Ovary (tissue), 10 donors: ENCODE measurements at places on chromosomes 5 and 9. TPM values are rescaled to one million over a fixed set of nuclear protein-coding genes. Genes with fewer than 3 reads are reported as not detected.

FGF10 gene
- 15.8 TPM for total RNA-seq

SLC45A2 gene
- total RNA-seq, result not detected

TMEM215 gene
- total RNA-seq, result 0.24 TPM

DNA sequence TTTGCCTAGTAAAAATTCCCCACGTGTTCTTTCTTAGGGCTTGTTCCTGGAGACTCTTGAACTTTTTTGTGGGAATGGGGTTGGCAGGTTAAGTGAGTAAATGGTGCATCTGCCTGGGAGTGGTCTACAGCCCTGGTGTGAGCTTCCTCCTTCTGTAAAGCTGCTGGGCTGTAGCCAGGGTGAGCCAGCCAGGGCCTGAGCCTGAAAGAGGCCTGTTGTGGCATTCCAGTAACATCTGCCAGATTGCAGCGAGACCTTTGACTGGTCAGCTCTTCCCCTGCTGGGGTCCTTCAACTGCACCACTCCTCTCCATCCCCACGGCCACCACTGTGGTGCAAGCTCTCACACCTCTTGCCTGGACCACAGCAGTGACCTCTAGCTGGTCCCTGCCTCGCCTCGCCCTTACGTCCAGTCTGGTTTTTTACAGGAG is 47.5 kb downstream of the SLC22A5 start:
- H3K36me3 ChIP-seq, result no peaks in the 10 kb centered on the region
- H3K27ac ChIP-seq, result no peak overlapping the region
- peaks cover 15% of the 10 kb centered on the region for H3K4me1 ChIP-seq
- no peaks in the 10 kb centered on the region for H3K27me3 ChIP-seq
- DNase-seq, result no peak

GRCh38 chr9:5481322-5482040 is 28.9 kb upstream of the PDCD1LG2 start:
- no peaks in the 10 kb centered on the region for H3K36me3 ChIP-seq
- H3K4me1 ChIP-seq, result no peaks in the 10 kb centered on the region
- H3K27ac ChIP-seq, result no peak overlapping the region
- no peak overlapping the region for H3K4me3 ChIP-seq
- H3K27me3 ChIP-seq, result no peaks in the 10 kb centered on the region

GLRA1 gene
- total RNA-seq, result not detected

RMI1 gene
- 5.3 TPM for total RNA-seq

PCDH12 gene
- total RNA-seq, result 0.61 TPM

DNA sequence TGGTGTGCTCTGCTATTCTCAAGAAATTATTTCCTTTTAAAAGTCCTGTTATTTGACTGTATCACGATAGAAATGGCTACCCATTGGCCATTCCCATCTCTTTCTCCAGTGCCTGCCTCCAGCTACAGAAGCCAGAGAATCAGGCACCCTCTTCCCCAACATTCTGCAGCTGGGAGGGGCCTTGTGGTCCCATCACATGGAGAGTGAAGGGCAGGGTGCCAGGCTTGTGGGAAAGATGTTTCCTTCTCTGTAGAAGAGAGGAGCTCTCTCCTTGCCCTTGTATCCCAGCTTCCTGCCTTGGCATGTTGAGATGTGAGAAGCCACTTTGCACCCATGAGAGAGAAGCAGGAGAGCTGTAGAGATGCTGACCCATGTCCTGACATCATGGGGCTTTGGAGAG is 465.0 kb downstream of the MTRR start:
- H3K36me3 ChIP-seq, result no peaks in the 10 kb centered on the region
- no peaks in the 10 kb centered on the region for H3K4me1 ChIP-seq
- no peak overlapping the region for H3K4me3 ChIP-seq
